Activated CD4-positive, alpha-beta T cell treated with anti-CD3 and anti-CD28 coated beads, Interleukin-2, amount 50 U/mL, for 16 hours (primary cell): ENCODE measurements at places on chromosomes 16 and 17.

DNA sequence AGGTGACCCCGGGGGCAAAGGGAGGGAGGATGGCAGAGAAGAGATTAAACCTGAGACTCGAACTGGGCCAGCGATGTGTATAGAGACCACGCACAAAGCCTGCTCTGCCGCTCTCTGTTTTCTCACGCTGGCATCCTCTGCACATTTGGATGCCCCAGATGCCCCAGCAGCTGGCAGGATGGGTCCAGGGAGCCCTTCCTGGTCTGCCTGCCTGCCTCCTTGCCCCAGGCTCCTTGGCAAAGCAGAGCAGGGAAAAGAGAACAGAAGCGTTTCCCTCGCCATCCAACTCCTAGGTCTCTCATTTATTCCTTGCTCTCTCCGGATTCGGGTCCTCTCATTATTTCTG, 5.2 kb upstream of the PIPOX start:
- no peak for DNase-seq

DNA sequence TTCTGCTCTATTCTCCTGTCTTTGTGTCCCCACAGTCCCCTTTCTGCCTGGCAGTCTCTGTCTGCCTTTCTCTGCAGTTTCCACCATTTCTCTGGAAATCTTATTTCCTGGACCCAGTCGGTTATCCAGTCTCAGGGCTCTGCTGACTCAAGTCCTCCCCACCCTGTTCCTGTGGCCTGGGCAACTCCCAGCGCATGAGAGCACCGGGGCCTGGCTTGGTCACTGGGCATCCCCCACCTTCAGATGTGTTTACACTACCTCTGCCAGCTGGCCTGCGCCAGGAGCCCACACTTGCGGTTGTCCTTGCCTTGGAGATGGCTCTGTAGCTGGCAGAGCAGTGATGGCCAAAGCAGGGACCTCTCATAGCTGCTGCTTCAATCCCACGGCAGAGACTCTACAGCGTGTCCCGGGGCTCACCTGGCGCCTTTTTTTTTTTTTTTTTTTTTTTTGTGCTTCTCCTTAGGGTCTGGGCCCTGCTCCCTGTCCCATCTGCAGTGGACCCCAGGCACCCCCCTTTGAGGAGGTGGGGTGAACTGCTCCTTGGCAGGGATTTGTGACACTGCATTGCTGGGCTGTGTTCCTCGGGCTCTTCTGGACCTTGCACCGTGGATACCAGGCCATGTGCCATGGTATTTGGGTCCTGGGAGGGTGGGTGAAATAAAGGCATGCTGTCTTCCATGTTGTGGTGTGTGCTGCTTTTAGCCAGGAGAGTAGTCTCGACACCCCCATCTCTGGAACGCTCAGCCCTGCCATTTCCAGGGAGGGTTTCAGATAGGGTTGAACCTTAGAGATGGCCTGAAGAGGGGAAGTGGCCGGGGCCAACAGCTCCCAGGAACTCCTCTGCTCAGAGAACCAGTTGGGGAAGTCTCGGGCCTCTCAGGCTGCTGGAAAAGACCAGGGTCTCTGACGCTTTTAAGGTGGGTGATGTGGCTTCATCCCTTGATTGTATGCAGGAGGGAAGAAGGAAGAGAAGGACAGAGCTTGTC, 17.5 kb downstream of the GUCY2D start:
- DNase-seq: no peak

GRCh38 chr17:42846594-42847280, 2.4 kb downstream of the AOC2 start:
- no peak for DNase-seq

DNA sequence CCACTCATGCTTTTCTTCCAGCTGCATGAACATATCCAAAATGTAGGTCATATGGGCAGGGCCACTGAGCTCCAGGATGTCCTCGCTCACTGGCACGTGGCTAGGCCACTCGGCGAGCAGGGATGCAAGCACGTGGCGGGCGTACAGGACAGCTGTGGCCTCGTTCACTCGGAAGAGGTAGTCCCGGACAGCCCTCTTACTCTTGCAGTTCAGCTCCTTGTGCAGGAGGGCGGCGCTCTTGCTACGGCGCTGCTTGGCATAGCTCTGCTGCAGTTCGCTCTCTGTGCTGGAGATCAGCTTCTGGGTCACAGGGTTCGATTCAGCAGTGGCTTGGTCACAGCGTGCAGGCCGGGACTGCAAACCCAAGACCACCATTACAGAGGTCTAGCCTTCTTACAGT, 53.1 kb upstream of the ATP2A3 start:
- no peak for DNase-seq

DNA sequence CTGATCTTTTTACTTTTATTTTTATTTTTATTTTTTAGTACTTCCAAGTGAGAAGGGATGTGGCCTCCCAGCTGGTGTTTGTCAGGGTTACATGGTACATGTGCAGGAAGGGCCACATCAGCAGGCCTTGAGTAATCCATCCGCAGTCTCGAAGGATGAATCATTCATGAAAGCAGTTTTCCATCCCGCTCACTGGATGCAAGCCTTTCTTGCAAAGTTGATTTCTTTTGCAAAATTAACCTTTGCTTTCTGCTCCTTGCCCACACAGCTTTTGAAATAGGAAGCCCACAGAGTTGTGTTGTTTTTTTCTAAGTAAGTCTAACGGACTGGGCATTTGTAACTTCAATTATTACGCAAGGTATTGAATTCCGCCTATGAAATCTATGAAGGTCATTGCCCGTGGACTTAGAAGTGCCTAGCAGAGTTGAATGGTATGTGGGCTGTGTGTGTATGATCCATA, 157.4 kb downstream of the PRKCA start:
- DNase-seq: peak; percentile 30

DNA sequence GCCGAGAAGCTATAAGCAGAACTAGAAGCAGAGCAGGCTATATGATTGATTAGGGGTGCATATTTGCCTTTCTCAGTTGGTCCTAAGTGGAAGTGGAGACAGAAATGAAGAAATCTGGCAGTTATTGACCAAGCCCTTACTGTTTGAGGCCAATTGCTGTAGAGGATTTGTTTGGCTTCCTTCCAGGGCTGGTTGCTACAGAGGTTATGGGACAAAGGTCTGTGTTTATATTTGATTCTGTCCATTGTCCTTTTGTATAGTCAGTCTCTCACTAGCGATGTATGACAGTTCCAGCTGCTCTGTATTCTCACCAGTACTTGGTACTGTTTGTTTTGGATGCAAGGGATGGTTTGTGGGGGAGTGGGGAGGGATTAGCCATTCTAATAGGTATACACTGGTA, 7.3 kb upstream of the ALOX15 start:
- no peak for DNase-seq

GRCh38 chr17:38617074-38617860, 11.5 kb upstream of the SRCIN1 start:
- DNase-seq: no peak

DNA sequence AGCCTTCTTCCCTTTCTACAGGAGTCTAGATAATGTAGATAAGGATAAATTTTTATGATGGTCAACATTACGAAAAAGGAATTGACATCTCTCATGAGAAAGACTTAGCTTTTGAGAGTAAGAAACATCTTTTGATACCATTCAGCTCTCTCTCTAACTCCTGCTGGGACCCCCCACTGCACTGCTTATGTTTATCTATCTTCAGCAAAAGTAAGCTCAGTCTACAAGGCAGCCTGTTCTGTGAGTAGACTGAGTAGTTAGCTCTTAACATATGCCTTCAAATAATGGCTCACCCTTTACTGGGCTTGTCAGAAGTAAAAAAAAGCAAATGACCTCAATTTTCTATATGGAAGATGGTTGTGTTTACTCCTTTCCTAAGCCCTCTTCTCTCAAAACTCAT, 372.2 kb upstream of the CDH11 start:
- no peak for DNase-seq

GRCh38 chr17:39261286-39261685, 35.5 kb upstream of the STAC2 start:
- peak; percentile 26 for DNase-seq

DNA sequence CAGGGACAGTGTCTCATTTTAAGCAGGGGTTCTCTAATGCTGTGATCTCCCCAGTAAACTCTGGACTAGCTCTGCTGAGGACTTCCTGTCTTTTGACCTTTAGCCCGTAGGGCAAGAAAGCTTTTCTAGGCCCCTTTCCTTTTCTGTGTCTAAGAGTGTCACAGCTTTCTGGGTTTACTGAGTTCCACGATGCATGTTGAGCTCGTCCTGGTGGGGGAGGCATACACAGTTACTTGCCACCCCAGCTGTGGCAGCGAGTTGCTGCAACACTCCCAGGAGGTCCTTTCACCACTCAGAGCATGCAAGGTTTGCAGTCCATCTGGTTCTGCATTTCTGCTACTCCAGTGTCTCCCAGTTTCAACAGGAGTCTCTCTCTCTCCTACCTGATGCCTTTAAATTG, 23.7 kb downstream of the NOD2 start:
- DNase-seq: no peak

GRCh38 chr17:56292578-56292977, 139.3 kb downstream of the ANKFN1 start:
- DNase-seq: no peak

- DNase-seq: no peak
These were observed 70.3 kb downstream of the IRX3 start for GRCh38 chr16:54216268-54216667.

DNA sequence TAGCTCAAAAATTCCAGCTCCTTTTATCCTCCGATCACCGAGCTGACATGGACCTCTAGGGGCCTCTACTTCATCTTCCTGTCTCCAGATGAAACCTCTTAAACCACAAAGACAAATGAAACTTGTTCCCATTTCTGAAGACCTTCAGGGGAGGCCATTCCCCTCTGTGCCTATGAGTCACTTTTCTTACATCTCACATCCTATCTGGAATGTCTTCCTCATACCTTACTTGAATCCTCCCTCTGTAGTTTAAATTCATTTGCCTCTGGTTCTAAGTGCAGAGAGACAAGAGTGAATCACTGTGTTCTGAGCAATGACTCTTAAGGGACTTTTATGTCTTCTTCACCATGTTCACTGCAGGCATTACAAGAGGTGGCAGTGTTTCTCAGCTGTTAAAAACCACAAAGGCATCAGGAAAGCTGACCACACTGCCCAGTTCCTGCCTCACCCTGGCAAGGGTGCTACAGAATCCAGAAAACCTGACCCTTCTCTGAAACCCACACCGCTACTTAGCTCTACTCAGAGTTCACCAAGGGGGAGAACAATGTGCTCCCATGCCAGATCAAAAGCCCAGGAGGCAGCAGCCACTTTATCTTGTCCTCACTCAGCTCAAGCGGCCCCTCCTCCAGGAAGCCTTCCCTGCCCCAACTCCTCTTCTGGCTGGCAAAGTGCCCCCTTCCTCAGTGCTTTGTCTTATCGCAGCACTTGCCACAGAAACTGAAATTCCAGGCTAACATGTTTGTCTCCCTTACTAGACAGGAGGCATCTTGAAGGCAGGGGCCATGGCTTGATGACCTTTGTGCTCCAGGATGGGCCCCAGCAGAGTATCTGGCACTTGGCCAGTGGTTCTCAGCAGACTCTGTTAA, 6.4 kb downstream of the CUEDC1 start:
- DNase-seq: peak; percentile 24

GRCh38 chr16:84544031-84544773, 39.7 kb upstream of the MEAK7 start:
- DNase-seq: no peak

- no peak for DNase-seq
These were observed 27.1 kb downstream of the PPL start for GRCh38 chr16:4909825-4910224.

- no peak for DNase-seq
These were observed 336.1 kb upstream of the TBX2 start for GRCh38 chr17:61063528-61063927.

DNA sequence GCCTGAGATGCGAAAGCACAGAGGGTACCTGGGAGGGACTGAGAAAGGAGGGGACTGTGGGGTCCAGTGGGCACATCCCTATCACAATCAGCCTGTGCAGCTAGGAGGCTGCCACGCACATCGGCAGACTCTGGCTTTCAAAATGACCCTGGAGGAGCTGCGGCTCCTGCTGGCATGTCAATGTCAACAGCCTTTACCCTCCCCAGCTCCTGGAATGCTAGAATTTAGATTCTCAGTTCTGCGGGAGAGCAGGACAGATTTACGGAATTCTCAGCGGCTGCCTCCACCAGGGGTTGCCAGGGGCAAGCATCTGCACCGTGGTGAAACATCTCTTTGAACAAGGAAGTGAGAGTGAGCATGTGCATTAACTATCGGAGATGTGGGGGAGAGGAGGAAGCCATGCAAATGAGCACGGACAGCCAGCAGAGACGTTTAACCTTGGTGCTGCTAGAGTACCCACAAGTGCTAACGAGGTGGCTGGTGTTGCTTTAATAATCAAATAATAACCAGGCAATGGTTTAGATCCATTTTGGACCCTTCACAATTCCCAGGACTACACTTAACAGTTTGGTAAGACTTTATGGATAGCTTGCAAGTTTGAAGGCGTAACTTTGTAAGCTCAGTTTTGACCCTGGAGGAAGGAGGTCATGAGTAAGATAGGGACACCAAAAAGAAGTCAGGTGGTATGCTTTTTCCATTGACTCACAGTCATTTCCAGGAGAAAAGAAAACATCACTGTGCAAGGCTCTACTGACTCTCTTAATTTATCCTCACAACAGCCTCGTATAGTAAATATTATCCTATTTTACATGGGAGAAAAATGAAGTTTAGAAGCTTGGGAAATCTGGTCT, 54.1 kb downstream of the XYLT1 start:
- peak; percentile 70 for DNase-seq

DNA sequence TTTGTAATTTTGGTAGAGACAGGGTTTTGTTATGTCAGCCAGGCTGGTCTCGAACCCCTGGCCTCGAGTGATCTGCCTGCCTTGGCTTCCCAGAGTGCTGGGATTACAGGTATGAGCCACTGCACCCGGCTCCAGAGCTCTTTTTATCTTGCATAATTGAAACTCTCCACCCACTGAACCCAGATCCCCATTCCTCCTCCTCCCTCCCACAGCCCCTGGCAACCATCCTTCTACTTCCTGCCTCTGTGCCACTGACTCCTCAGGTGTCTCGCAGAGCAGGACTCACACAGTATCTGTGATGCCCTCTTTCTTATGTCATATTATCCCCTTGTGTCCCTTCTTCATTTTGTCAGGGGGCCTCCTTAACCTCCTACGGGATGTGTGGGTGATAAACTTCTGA, 340.7 kb downstream of the SLC39A11 start:
- no peak for DNase-seq

DNA sequence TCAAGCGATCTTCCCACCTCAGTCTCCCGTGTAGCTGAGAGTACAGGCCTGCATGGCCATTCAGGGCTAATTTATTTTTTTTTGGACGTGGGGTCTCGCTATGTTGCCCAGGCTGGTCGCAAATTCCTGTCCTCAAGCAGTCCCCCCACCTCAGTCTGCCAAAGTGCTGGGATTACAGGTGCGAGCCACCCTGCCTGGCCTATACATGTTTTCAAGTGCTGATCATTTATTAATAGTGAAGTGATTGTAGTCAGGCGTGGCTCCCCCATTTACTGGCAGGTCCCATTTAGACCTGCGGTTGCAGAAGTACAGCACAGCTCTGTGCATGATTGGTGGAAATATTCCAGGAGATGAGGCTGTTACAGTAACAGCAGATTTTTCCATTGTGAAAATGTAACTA, 8.4 kb downstream of the FOXK2 start:
- DNase-seq: no peak
